Stimulated activated CD4-positive, alpha-beta T cell treated with anti-CD3 and anti-CD28 coated beads, Interleukin-15, amount 100 ng/mL, for 1 hour (primary cell): ENCODE measurements at places on chromosomes 4 and X.

DNA sequence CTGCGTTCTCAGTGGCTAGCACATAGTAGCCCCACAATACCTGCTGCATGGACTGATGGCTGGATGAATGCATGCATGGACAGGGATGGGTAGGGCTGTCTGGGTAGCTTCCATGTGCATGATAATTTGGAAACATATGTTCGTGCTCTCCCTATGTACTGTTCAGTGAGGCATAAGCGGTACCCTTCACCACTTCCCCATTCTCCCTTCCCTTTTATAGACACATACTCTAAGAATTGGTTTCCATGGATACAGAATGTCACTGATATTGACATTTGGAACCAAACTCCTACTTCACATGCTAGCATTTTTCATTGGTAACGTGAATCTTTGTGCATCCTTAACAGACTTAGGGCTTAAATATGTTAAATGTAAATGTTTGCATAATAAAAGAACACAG is 20.4 kb downstream of the USP46 start:
- no peak for DNase-seq

GRCh38 chr4:185736882-185737281 is 75.1 kb downstream of the SORBS2 start:
- no peak for DNase-seq

GRCh38 chr4:184355111-184355604 is 119.2 kb downstream of the IRF2 start:
- no peak for DNase-seq

DNA sequence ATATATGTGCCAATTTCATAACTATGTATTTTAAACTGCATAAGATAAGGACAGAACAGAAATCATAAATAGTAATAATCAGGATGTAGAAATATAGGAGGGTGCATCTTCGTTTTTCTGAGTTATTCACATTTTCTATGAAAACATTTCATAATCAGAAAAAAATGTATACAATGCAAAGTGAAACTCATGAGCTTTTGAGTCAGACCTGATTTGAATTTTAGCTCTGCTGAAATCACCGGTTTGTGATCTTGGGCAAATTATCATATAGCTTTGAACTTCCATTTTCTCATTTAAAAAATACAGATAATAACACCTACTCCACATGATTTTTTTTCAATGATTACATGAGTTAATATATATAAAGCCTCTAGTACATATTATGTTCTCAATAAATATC is 106.9 kb downstream of the KDR start:
- DNase-seq: no peak

DNA sequence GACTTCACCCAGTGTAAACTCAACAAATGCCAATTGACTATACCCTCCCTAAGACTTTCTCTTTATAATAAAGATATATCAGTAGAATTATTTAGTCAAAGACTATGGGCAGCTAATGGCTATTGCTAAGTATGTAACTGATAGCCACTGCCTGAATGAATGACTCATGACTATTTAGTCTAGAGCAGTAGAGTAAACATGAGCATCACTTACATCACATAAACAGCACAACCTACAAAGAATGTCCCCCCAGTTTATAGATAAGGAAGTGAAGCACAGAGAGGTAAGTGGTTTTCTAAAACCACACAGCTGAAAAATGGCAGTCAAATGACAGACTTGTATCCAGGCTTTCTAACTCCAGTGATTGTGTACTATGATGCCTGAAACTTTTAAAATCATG is 507.0 kb downstream of the PPARGC1A start:
- no peak for DNase-seq

DNA sequence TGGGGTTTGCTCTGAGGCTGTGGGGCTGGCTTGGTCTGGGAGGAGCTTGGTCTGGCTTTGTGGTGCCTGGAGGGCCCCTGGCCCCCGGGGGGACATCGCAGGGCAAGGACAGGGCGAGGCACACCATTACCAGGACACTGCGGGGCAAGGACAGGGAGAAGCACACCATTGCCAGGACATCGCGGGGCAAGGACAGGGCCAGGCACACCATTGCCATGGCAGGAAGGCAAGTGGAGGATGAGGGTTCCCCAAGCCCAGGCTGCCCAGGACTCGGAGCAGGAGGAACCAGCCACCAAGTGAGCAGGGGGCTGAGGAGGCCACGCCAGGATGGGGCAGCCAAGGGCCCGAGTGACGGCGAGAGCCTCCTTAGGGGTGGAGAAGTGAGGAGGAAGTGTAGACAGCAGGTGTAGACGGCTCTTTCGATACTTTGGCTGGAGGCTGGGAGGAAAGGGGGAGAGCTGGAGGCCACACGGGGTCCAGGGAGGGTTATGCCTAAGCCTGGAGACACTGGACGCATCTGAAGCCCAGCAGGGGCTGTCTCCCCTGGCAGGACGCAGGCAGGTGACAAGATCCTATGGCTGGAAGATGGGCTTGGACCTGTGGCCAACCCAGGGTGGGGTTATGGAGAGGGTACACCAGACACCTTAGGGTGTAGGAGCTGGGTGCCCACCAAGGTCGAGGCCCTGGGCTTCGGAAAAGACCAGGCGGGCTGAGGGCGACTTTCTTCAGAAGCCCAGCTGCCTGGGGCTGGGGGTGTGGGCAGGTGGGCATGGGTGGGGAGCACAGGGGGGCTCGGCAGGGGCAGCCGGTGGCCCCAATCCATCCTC is 7.3 kb downstream of the NKX1-1 start:
- DNase-seq: no peak

DNA sequence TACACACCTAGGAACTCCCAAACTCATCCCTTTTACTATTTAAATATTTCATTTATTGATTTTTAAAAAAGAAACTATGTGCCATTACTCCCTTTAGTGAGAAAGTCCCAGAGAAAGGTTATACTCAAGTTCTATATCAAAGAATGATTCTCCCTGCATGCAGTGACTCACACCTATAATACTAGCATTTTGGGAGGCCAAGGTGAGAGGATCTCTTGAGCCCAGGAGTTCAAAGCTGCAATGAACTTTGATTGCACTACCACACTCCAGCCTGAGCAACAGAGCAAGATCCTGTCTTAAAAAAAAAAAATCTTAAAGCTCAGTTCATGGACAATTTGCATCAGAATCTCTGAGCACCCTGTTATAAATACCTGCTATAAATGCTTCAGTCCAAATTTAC is 9.2 kb upstream of the RBPJ start:
- no peak for DNase-seq

DNA sequence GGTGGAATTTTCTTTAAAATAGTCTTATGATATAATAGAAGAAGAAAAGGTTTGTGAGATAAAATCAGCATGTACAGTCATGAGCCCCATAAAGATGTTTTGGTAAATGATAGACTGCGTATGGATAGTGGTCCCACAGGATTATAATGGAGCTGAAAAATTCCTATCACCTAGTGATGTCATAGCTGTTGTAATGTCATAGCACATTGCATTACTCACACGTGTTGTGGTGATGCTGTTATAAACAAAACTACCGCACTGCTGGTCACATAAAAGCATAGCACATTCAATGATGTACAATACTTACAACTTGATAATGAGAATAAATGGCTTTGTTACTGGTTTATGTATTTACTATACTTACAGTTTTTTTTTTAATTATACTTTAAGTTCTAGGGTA is 715.2 kb upstream of the HTR2C start:
- DNase-seq: no peak

DNA sequence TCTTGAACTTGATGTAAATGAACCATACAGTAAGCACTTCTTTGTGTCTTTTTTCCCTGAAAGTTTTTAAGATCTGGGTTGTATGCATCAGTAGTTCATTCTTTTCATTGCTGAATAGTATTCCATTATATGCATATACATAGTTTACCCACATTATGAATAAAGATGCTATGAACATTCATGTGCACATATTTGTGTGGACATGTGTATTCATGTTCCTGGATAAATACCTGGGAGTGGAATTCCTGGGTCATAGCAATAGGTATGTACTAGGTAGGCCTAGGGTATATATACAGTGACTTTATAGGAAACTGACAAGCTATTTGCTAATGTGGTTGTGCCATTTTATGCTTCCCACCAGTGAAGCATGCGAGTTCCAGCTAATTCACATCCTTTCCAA is 215.9 kb downstream of the NR3C2 start:
- DNase-seq: no peak

DNA sequence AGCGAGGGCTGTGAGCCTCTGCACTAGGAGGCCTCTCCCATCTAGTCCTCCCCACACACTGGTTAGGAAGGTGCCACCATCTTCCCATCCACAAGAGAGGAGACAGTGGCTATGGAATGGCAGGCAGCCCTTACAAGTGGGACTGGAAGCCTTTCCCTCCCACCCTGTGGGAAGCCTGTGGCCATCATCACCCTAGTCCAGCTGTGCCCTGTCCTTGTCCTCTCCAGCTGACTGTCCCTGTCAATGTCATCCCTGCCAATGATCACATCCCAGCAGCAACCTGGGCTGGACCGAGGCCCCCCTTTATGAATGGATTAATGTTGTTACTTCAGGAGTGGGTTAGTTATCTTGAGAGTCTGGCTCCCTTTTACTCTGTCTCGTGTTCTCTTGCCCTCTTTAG is 52.8 kb downstream of the NYX start:
- no peak for DNase-seq

- DNase-seq: no peak
Observed at GRCh38 chr4:772776-773175, 53.2 kb downstream of the CPLX1 start.

DNA sequence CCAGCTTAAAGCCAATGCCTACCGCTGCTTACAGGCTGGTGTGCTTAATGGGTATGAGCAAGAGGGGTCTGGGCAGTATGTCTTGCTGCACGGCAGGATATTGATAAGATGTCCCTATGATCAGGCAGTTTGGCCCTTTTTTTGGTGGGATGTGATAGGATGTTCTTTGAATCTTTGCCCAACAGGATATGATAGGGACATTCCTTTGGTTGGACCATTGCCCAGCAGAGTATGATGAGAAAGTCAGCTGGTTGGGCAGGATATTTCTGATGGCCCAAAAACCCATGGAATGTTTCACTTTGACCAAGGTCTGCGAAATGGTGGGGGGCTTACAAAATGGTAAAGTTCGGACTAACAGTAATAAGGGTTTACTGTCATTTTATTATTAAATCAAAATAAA is 1060.6 kb downstream of the STIM2 start:
- DNase-seq: no peak

GRCh38 chr4:77097611-77098010 is 21.8 kb upstream of the CCNI start:
- no peak for DNase-seq

DNA sequence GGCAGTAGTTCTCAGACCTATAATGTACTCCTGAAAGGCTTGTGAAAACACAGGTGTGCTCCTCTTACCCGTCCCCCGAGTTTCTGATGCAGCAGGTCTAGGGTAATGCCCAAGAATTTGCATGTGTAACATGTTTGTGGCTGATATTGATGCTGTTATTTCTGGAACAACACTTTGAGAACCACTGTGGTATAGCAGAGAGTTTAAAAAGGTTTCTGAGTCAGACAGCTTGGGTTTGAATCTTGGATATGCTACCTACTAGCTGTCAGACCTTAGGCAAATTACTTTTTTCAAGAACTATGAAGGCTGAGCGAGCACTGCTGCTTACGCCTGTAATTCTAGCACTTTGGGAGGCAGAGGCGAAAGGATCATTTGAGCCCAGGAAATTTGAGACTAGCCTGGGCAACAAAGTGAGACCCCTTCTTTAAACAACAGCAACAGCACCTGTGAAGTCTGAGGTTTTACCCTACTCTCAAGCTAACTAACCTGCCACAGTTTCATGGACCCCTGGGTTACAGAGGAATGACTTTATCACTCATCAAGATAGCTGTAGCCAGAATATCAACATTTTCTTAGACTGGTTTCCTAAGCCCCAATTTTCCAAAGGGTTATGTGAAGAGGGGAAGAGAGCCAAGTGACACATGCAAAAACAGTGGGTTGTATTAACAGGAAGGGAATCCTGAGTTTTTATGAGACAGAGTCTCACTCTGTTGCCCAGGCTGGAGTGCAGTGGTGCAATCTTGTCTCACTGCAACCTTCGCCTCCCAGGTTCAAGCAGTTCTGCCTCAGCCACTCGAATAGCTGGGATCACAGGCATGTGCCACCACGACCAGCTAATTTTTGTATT is 5.1 kb downstream of the AFF1 start:
- no peak for DNase-seq

- DNase-seq: no peak
Observed at GRCh38 chr4:22454955-22455354, 60.9 kb downstream of the ADGRA3 start.

DNA sequence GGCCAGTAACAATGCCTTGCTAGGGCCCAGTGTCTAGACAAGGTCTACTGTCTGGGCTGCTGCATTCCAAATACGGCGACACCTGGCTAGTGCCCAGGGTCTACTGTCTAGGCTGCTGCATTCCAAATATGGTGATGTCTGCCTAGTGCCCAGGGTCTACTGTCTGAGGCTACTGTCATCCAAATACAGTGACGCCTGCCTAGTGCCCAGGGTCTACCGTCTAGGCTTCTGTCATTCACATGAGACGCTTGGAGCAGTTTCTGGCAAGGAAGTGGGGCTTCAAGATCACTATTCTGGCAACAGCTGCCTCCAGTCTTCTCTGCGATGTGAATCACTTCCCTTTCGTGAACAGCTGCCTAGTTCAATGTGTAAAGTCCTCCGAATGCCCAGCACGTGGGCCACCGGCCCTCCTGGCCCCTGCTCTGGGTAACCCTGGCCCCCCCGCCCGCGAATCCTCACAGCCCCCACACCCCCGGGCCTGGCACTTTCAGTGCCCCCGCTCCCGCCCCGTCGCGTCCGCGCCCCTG is 12.7 kb downstream of the ACOX3 start:
- DNase-seq: no peak

- no peak for DNase-seq
Observed at GRCh38 chr4:128684016-128684415, 125.5 kb upstream of the JADE1 start.

- DNase-seq: no peak
Observed at GRCh38 chr4:13559413-13559812, 15.1 kb upstream of the NKX3-2 start.

DNA sequence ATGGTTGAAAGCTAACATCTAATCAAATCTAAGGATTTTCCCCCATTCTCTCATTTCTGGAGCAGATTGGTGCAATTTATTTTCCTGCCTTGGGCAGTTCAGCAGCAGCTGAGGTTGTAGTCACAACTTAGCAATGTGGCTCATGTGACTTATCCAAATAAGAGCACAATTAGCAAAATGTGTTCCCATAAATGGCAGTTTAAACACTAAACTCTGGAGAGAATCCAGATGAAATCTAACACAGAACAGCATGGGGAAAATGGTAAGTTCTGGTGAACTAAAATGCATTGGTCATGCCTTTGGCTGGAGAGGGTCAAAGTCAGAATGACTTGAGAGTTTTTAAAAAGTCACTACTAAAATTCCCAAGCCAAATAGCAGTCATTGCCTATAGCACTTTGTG is 422.6 kb upstream of the DIPK2B start:
- no peak for DNase-seq

DNA sequence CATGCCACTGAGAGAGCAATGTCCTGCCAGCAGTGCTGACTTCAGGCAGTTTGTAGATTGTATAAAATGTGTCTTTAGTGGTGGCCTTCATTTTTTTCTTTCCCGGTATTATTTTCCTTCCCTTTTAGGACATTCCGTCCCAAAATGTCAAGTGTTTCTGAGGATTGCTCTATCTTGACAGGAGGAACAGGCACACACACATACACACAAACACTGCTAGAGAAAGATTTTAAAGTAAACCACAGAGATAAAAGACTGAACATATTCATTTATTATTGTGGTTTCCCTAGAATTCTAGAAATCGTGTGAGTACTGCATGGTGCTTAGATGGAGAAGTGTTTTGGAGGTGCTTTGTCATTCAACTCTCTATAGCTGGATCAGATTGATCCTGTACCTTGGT is 111.9 kb downstream of the GABRB1 start:
- no peak for DNase-seq

- no peak for DNase-seq
Observed at GRCh38 chrX:2321411-2321810, 179.4 kb downstream of the DHRSX start.
